ENCODE measurements at places on chromosomes 4 and X.

DNA sequence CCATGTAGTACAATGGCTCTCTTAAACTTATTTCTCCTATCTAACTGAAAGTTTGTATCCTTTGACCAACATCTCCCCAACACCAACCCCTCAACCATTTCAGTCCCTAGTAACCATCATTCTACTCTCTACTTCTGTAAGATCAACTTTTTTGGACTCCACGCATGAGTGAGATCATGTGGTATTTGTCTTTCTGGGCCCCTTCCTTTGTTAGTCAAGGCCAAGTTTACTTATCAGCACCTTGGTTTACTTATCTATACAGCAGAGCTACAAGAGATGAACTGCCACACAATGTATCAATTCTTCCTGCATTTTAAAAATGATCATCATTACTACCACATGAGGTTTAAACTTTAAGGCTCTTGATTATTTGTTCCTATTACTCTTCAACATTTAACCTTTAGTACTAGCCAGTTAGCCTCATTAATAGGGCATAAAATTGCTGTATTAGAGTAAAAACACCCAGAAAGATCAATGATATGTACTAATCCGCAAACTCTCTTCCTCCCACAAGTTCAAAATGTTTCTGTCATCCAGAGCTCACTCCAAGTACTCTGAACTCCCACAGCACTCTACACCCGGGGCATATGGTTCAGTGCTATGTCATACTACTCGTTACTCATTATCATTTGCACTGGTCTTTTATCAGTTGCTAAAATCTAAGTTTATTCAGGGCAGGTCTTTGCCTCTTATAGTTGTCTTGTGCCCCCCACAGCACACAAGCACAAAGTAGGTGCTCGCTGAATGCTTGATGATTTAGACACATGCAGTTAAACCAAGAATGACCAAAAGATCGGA lies 145.7 kb upstream of the ADAMTS3 start:
- no peak for DNase-seq

- no peak for DNase-seq
Measured at GRCh38 chr4:54005475-54005874, 58.9 kb downstream of the CHIC2 start.

GRCh38 chr4:39729557-39729956 lies 31.6 kb downstream of the UBE2K start:
- no peak for DNase-seq

DNA sequence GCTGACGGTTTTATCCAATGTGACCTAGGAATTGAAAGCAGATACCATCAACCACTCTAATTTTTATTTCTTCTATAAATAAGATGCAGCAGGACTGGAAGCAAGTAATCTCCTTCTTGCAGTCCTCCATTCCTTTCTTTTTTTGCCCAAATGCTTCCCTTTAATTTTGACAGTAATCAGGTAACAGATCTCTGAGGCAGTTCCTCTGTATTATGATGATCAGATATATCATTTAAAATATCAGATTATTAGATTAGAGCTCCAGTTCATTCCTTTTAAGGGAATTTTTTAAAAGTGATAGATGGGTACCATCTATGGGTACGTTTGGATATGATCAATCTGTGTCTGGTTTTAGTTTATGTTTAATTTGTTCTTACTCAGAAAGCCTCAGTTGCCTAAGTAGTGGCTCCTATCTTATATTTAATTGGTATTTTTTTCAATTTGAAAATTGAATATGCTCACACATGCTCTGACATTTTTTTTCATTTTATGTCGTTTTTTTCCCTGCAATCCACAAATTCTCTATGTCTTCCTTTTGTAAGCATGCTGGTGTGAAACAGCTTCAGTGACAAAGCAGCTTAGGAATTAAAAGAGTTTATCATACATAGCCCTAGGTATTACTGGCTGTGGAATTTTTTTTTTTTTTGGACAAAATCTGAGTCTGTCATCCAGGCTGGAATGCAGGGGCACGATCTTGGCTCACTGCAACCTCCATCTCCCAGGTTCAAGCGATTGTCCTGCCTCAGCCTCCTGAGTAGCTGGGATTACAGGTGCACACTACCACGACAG lies 73.7 kb upstream of the ANK2 start:
- no peak for DNase-seq

DNA sequence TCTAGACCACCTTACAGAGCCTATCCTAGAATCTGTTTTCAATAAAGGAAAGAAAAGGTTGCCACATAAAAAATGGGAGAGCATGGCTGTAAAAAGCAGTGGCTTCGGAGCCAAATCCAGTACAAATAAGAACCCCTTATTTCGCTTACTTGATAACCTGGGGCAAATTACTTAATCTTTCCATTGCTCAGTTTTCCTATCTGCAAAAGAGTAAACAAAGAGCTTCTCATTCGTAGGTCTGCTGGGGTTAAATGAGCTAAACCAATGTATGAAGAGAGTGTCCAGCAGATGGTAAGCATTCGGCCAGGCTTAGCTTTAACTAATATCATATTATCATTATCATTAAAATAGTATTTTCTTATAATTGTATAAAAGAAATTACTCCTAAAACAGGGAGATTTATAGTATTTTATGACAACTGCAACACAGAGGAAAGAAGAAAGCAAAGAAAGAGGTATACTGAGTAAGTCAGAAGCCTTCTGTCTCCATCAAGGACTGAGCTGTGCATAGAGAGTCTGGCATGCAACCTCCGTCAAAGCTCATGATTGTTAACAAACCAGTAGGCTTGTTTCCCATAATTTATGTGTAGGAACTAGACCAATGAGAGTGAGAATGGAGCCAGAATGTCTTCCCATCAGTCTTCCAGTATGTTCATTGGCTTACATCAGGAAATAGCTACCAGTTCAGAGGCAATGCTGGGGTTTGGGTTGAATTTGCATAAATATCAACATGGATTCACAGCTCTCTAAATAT lies 364.9 kb downstream of the UNC5C start:
- no peak for DNase-seq

GRCh38 chr4:1336088-1336491 lies 10.9 kb upstream of the UVSSA start:
- DNase-seq, result no peak

All from brain microvascular endothelial cell (primary cell).